ENCODE measurements at places on chromosomes 12 and 14.

DNA sequence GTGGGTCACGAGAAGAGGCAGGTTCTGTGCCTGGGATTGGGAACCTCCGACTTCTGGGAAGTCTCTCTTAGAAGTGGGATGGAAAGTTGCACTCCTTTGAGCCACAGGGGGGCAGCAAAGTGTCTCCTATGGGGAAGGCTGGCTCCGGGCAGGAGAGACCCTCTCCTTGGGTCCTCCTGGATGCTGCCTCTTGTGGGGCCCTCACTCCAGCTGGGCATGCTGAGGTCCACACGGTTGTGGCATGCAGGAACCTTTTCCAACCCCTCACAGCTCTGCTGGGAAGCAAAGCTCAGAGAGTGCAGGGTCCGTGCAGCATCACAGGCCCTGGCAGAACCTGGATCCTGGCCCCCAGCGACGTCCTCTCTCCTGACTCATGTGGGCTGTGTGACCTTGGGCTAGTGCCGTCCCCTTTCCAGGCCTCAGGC lies 17.4 kb downstream of the SDSL start:
- no peak for DNase-seq

DNA sequence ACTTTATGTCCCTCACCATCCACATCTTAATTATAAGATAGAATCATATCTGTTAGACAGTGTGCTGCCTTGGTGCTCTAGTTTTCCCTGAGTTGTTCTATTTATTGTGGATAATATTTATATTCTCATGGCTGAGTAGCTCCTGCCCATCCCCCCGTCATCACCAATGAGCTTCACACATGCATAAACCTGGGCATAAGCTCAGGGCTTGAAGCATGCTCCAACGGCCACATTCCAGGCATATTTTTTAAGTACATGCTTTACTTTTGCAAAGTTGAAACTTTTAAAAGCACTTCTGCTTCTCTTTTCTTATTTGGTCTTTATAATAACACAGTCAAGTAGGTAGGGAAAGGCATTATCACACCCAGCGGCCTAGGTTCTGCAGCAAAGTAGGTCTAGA lies 3.4 kb upstream of the FBXO34 start:
- DNase-seq = no peak

DNA sequence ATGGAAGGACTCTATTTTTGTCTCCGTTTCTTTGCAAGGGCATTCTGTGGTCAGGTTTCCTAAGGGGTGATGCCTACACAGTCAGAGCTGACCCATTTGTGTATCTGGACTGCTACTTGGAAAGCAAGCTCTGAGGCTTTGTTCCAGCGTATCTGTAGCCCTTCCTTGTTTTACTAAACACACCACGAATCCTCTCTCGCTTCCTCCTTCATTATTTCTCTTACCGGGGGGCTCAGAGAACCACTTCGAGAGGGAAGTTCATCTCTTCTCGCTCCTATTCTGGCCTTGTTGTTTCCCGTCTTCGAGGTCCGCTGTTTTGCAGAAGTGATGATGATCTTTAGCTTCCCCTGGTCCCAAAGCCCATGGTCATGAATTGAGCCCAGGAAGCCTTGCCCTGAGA lies 164.7 kb downstream of the SSPN start:
- no peak for DNase-seq

GRCh38 chr12:111068290-111068689 lies 147.9 kb upstream of the MYL2 start:
- DNase-seq = no peak

- no peak for DNase-seq
Observed at GRCh38 chr12:84814664-84815245, 97.8 kb downstream of the SLC6A15 start.

GRCh38 chr12:22624548-22624869 lies 462 bp upstream of the ETNK1 start:
- no peak for DNase-seq

DNA sequence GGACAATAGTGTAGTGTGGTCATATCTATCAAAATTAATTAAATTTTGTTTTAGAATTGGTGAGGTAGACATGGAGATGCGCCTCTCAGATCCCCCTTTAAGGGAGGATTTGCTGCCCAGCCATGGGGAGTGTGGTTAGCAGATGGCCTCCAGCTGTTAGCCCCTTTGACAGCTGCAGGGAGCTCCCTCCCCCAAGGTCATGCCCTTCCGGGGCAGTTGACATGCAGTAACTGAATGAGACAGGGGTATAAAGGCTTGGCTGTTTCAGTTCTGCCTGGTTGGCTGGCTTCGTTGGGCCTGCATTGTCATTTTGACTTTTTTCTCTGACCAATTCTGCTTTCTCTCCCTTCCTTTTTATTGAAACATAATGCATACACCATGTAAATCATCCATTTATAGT lies 291.5 kb upstream of the SRRM4 start:
- DNase-seq = no peak
